ENCODE measurements at places on chromosomes 16 and 17. TPM values are rescaled to one million over a fixed set of nuclear protein-coding genes. Genes with fewer than 3 reads are reported as not detected.

The ITGA2B gene
- 3.4 TPM for total RNA-seq

The HAS3 gene
- total RNA-seq: 0.68 TPM

The TAOK2 gene
- 57.7 TPM for total RNA-seq

The SLC52A1 gene
- not detected for total RNA-seq

The KRTAP4-6 gene
- not detected for total RNA-seq

The TMIGD1 gene
- not detected for total RNA-seq

The DHRS7C gene
- not detected for total RNA-seq

The YBX2 gene
- total RNA-seq: 0.10 TPM

The PNMT gene
- 1.5 TPM for total RNA-seq

The ZNF597 gene
- 2.9 TPM for total RNA-seq

- no peak for DNase-seq
Observed at GRCh38 chr16:73202161-73202729, 154.3 kb upstream of the ZFHX3 start.

DNA sequence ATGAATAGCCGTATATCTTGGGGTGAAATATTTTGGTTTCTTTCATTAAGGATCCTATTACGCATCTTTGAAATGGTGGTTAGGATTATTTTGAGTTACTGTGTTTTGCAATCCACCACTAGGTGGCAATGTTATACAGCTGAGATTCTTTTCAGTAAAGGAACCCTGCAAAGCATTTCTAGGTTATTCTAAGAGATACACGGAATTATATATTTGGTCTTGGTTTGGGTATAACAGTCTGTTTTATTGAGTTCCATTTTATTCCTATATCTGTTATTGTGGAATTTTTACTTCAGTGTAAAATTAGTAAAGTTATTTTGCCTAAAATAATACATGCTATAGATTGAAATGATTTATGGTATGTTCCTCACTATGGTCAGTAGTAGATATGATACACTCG, 62.9 kb upstream of the CPHXL start:
- no peak for DNase-seq

DNA sequence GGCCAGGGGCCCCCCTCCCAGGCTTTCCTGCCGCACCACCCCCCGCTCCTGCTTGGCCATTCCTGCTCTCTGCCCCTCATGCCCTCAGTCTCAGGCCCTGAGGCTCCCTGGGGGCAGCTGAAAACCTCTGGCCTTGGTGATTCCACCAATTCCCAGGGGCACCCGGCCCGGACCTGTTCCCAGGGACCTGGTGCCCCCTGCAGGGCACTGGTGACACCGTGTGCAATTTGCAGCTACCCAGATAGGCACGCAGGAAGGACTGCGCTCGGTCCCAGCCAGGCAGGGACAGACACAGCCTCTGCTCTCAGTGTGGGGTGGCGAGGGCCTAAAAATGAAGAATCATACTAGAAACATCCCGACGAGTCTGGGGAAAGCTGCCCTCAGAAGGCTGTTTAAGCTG, 13.4 kb downstream of the WFDC1 start:
- peak; percentile 58 for DNase-seq

GRCh38 chr16:14057878-14058382, 13.2 kb upstream of the MRTFB start:
- DNase-seq: peak; percentile 76

- DNase-seq: peak; percentile 91
Observed at GRCh38 chr17:38749223-38750043, 1.3 kb upstream of the PCGF2 start.

GRCh38 chr17:38746004-38746848, 1.9 kb downstream of the PCGF2 start:
- no peak for DNase-seq

DNA sequence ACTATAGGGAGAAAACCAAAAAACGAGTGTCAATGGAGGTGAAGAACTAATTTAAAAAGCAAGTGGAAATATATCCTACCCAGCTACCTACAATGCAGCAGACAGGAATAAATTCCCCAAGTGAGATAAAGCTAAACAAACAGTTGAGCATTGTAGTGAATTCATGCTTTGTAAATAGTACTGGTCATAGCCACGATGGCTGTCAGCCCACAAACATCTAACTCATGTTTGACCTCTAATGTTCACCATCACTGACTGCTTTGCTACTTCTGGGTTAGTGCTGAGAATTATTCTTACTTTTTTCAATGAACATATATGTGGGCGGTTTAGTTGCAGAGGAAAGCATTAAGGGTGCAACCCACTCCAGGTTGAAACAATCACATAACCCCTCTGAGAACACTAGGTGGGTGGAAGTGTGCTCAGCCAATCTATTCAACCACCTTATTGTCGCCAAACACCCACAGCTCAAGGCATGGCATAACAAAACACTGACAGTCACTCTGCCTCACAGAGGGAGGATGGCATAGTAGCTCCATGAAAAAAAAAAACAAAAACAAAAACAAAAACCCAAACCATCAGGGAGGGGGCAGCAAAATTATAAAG, 264.1 kb downstream of the ZFHX3 start:
- DNase-seq: no peak

DNA sequence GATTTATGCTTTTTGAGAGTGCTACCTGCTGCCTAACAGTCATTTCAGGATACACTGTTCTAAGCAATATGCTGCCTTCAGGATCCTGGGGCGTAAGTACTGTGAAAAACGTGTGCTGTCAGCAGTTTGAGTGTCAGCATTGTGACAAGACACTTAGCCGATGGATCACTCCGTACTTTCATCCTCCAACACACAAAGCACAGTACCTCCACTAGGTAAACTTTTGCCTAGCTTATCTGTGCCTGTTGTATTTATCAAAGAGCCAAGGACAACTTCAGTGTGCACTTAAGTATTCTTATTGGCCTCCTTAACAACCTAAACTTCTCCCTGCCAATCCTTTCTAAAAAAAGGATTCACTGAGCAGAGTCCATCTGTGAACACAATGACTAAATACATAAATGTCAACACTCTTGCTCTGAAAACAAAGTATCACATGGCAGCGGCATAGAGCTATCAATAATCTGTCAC, 33.8 kb upstream of the PHLPP2 start:
- DNase-seq: no peak

DNA sequence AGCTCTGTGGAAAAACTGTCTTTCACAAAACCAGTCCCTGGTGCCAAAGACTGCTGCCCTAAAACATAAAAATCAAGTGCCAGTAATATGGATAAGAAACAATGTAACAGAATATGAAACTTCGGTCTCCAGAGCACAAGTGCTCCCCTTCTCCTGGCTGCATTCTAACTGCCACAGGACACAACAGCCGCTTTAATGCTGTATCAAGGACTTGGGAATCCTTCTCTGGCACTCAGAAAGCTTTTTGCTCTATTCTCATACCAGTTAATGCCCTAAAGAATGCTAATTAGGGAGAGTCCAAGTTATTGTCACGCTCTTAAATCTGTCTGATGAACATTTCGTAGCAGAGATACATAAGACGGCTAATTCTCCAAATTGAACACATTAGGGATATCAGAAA, 90.9 kb downstream of the PARN start:
- no peak for DNase-seq

All from aorta (tissue), 5 donors.